ENCODE measurements at places on chromosomes 7 and 10. TPM values are rescaled to one million over a fixed set of nuclear protein-coding genes. Genes with fewer than 3 reads are reported as not detected.

SUN3 gene
- not detected for total RNA-seq

ZNF32 gene
- 47.1 TPM for total RNA-seq

NEUROG3 gene
- total RNA-seq: not detected

MALRD1 gene
- total RNA-seq: 0.99 TPM

All from left ventricle myocardium superior (tissue), 1 donor.